Dorsolateral prefrontal cortex (tissue), 122 donors: ENCODE measurements at places on chromosomes 16 and 17.

GRCh38 chr16:2040041-2040786, 7.4 kb downstream of the NTHL1 start:
- no peak for DNase-seq

DNA sequence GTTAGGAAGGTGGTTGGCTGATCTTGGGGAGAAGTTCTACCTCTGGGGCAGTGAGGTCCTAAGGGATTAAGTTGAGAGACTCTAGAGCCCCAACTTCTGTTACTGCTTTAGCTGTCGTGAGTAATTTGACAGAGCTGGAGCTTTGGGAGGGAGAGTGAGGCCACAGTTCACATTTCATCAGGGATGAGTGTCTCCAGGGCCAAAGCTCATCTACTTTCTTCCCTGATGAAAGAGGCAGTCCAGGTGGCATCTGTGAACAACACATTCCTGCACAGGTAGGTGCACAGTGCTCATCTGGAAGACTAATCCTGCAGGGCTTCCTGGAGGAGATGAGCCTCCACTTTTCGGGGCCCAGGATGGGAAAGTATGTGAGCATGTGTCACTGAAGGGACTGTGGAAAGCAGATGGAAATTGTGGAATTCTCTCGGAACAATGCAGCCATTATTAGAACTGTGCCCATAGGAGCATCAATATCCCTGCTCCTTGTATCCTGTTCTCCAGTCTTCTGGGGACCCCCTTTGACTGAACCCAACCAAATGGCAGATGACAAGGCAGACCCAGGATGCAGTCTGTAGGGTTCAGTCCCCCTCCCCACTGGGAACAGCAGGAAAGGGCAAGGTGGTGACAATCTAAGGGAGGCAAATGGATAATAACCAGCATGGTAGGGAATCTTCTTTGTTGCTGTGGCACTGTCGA, 9.0 kb downstream of the DYNLL2 start:
- DNase-seq = no peak

- DNase-seq = no peak
Observed at GRCh38 chr16:72500545-72500944, 328.6 kb upstream of the PMFBP1 start.

GRCh38 chr16:86621966-86622365, 43.6 kb downstream of the FOXL1 start:
- no peak for DNase-seq

DNA sequence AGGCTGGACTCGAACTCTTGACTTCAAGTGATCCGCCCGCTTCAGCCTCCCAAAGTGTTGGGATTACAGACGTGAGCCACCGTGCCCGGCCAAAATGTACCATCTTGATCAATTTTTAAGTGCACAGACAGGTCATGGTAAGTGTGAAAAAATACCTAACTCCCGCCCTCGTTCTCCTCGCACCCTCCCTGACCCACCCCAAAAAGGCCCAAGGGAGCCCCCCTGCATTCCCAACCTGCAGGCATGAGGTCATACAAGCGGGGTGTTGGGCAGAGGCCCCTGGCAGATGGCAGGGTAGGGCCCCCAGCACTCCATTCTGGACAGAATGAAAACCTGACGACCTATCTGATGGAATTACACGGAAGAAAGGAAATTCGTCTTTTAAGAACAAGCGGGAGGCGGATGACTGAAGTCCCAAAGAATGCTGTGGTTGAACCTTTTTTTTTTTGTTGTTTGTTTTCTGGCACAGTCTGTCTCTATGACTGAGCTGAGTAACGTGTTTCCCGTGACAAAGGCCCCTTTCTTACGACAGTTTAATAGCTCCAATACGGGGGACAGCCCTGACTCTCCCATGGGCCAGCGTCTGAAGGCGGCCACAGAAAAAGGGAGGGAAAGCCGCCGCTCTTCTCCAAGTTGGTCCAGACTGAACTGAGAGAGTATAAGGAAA, 376.4 kb downstream of the SLC39A11 start:
- DNase-seq = no peak

DNA sequence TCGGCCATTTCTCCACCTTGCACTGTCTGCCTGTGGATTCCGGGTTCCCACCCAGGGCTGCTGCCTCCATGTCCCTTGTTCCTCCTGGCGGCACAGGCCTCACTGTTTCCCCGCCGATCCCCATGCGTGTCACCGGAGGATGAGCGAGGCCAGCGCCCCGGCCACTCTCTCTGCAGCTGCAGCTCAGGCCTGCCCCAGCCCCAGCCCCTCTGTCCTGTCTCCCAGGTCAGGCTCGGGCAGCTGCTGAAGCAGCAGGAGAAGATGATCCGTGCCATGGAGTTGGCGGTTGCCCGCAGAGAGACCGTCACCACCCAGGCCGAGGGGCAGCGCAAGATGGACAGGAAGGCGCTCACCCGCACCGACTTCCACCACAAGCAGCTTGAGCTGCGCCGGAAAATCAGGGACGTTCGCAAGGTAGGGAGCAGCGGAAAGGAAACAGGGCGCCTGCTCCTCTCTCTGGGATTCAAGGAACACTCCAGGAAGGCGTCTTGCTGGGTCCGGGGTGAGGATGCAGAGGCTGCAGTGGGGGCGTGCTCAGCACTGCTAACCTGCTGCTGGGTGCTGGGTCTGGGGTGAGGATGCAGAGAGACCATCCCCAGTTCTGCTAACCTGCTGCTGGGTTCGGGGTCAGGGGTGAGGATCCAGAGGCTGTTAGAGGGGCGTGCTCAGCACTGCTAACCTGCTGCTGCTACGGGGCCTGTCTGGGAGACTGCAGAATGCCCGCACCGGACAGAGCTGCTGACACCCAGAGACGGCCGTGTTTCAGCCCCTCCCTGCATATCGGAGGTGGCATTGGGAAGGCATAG, 6.1 kb upstream of the GAA start:
- no peak for DNase-seq

GRCh38 chr17:29165800-29166506, 14.2 kb downstream of the MYO18A start:
- no peak for DNase-seq

GRCh38 chr17:44880062-44880461, 19.2 kb downstream of the EFTUD2 start:
- DNase-seq = no peak

- no peak for DNase-seq
Observed at GRCh38 chr17:16415031-16415924, at the start of gene TRPV2. Gene TRPV2, plus strand, starts transcription at chr17:16415571. Its CDS starts 2,098 bp downstream, at chr17:16417669.

GRCh38 chr17:68344701-68345136, 53.4 kb downstream of the ARSG start:
- no peak for DNase-seq

GRCh38 chr16:73051226-73051625, 3.3 kb upstream of the ZFHX3 start:
- no peak for DNase-seq

GRCh38 chr17:69864462-69864861, 210.6 kb upstream of the KCNJ16 start:
- no peak for DNase-seq

- DNase-seq = no peak
Observed at GRCh38 chr17:56325313-56326000, 172.2 kb downstream of the ANKFN1 start.
